Uterine smooth muscle cell (primary cell): ENCODE measurements at places on chromosomes 11 and 22. TPM values are rescaled to one million over a fixed set of nuclear protein-coding genes. Genes with fewer than 3 reads are reported as not detected.

H19 gene
- 0.50 and 0.55 TPM in 2 replicates for total RNA-seq

PLAAT5 gene
- total RNA-seq, result not detected in 2 replicates

CASP5 gene
- not detected in 2 replicates for total RNA-seq

VEGFB gene
- 21.9 and 38.9 TPM in 2 replicates for total RNA-seq

OR4A16 gene
- total RNA-seq, result not detected in 2 replicates
